ENCODE measurements at places on chromosomes 13 and 19.

DNA sequence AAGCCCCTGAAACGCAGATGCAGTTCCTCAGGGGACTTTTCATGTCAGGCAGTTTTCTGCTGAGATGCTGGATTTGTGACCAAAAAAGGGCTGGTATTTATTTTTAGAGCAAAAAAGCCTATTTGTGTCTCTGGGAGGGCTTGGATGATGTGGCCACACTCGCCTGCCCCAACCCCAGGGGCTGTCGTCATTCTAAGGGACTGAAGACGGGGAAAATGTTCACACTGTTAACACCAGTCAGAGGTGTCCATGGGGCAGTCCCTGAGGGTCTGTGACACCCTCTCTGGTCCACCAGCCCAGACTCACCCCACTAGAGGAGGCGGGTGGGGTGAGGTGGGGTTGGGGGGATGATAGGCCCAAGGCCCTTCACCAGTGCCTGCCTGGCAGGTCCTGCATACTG, 15.9 kb upstream of the EPHX3 start:
- DNase-seq = no peak

GRCh38 chr13:39273953-39274738, 235.9 kb downstream of the NHLRC3 start:
- DNase-seq = no peak

DNA sequence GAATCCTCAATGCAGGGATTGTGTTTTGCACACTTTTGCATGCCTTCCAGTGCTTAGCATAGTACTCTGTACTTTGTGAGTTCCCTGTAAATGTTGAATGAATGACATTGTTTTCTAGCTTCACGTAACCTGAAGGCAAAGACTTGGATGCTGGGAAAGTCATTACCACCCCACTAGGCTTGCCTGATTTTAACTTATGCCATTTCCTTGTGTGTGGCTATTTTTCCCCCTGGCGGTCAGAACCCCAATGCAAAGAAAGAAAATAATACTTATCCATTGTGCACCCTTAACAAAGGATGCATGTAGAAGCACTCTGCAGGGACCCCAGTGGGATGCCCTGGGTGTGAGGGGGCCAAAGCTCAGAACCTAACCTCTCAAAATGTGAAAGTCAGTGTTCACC, 1.2 kb upstream of the ENOX1 start:
- no peak for DNase-seq

DNA sequence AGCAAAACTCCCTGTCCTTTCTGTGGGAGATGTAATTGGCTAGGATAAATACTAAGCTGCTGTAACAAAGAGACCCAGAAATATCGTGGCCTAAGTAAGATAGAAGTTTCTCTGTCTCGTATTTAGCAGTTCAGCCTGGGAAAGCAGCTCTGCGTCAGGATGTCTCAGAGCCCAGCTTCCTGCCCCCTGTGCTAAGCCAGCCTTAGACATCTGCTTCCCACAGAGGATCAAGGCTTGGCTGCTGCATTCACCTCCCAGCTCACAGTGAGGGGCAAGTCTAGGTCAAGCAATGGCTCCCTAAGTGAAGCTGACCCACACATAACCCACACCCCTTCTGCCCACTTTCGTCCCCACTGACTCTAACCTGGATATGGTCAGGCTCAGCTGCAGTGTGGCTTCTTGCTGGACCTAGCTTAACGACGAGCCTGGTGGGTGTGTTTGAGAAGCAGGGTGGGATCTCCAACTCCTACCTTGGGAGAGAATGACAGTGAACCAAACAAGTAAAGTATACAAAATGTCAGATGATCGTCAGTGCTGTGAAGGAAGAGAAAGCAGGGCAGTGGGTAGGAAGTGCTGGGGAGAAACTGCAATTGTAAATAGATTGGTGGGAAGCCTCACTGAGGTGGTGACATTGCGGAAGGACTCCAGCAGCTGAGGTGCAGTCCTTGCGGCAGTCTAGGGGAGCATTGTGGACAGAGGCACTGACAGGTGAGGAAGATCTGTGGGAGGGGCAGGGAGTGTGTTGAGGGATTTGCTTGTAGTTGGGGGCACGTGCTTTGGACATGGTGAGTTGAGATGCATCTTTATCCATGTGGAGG, 82.9 kb downstream of the TNFRSF19 start:
- DNase-seq = no peak

DNA sequence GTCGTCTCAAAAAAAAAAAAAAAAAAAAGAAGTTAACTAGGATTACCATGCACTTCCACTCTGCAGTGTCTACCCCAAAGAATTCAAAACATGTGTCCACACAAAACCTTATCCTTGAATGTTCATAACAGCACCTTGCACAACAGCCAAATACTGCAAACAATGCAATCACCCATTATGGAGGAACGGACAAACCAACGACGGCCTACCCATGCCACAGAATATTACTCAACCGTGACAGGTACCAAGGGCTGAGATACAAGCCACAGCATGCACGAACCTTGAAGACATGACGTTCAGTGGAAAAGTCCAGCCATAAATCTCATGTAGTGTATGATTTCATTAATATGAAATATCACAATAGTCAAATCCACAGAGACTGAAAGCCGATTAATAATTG, 3.0 kb upstream of the SHISA7 start:
- no peak for DNase-seq

GRCh38 chr19:45115809-45116615, 23.0 kb downstream of the PPP1R37 start:
- no peak for DNase-seq

GRCh38 chr13:66348745-66349690, 881.1 kb downstream of the PCDH9 start:
- DNase-seq = no peak

GRCh38 chr19:11797491-11797890, 832 bp upstream of the ZNF491 start:
- DNase-seq = peak; percentile 67

GRCh38 chr13:37476874-37477273, 121.7 kb downstream of the POSTN start:
- DNase-seq = no peak

GRCh38 chr19:43532571-43532961, 422 bp upstream of the ZNF575 start:
- DNase-seq = no peak

DNA sequence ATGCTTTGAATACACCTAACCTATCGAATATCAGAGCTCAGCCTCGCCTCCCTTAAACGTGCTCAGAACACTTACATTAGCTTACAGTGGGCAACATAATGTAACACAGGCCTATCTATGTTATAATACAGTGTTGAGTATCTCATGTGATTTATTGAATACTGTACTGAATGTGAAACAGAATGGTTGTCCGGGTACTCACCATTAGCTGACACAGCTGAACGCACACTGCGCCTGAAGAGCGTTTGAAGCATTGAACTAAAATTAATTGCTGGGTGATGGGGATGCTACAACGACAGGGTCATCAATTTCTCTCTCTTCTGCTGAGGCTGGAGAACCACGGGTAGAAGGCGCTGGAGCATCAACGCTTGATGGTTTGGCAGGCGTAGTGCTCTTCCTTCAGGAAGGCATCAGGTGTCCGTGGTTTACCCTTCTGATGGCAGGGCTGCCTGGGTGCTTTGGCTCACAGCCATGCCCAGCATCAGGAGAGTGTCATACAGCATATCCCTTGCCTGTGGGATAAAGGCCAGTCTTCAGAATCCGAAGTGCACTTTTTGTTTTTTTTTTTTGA, 46.9 kb upstream of the UBE2L5 start:
- no peak for DNase-seq

DNA sequence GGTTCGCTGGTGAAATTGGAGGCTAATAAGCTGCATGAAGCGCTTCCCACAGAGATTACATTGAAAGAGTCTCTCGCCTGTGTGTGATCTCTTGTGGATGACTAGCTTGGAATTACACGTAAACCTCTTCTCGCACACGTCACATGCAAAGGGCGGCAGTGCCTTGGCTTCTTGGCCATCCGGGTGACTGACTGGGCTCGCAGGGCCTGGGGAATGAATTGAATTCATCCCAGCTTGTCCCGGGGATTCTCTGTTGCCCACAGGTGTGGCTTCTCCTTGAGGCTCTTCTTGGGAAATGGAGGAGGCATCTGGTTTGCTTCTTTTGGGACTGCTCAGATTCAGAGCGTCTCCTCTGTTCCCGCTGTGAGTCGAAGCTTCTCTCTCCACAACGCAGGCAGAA, 19.8 kb downstream of the ZSCAN5C start:
- DNase-seq = no peak

DNA sequence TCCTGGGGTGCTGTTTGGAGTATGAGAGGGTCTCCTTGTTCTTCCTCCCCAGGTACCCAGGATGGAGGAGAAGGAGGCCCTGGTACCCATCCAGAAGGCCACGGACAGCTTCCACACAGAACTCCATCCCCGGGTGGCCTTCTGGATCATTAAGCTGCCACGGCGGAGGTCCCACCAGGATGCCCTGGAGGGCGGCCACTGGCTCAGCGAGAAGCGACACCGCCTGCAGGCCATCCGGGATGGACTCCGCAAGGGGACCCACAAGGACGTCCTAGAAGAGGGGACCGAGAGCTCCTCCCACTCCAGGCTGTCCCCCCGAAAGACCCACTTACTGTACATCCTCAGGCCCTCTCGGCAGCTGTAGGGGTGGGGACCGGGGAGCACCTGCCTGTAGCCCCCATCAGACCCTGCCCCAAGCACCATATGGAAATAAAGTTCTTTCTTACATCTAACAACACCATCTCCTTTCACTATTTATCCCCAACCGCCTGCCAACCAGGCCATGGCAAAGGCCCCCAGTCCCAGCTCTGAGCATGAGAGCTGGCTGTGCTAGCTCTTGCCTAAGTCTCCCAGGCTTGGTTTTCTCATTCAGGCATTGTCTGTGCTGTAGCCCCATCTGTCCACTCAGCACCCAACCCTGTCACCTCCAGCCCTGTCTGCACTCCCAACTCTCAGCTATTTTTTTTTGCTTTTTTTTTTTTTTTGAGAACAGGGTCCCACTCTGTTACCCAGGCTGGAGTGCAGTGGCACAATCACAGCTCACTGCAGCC, 11.2 kb downstream of the DKKL1 start:
- DNase-seq = no peak

GRCh38 chr19:13195678-13196077, 45.5 kb downstream of the IER2 start:
- peak; percentile 75 for DNase-seq

- no peak for DNase-seq
These were observed 10.3 kb downstream of the PALM start for GRCh38 chr19:718991-719512.

- DNase-seq = no peak
These were observed 16.5 kb downstream of the NFIX start for GRCh38 chr19:13011653-13012389.

GRCh38 chr13:44131069-44131614, 242.5 kb upstream of the SERP2 start:
- DNase-seq = no peak

DNA sequence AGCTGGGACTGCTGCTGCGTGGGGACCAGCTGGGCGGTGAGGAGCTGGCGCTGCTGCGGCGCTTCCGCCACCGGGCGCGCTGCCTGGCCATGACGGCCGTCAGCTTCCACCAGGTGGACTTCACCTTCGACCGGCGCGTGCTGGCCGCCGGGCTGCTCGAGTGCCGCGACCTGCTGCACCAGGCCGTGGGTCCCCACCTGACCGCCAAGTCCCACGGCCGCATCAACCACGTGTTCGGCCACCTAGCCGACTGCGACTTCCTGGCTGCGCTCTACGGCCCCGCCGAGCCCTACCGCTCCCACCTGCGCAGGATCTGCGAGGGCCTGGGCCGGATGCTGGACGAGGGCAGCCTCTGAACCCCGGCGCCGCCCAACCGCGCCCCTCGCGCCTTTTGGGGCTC, 12.8 kb downstream of the TNFAIP8L1 start:
- DNase-seq = no peak

DNA sequence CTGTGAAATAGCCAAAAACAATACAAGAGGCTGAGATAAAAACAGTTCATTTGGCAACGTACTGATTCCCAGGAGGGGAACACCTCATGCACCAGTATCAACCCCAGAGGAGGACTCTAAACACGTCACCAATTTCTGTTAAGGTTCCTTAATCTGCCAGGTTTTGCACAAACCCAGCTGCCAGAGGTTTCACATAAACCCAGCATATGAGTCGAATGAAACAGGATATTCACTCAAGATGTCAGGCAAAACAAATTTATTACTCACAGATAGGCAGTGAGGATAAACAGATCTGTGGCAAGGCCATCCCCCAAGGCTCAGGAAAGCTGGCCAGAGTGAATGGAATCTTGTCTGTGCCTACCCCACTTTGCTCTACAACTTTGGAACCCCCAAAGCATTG, 210.9 kb downstream of the GPC5 start:
- no peak for DNase-seq

DNA sequence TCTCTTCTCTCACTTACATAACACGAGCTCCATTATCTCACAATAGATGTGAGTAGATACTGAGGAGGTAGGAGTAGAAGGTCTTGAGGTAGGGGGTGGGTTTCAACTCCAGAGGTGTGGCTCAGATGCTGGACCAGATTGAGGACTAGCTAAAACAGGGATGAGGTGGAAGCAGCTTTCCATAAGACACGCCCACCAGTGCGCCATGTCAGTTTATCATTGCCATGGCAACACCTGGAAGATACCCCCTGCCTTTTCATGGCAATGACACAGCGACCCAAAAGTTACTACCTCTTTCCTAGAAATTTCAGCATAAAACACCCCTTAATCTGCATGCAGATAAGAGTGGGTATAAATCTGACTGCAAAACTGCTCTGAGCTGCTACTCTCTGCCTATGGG, 44.1 kb downstream of the KCTD15 start:
- no peak for DNase-seq

GRCh38 chr19:29712744-29713516, 2.1 kb downstream of the C19orf12 start:
- DNase-seq = no peak

DNA sequence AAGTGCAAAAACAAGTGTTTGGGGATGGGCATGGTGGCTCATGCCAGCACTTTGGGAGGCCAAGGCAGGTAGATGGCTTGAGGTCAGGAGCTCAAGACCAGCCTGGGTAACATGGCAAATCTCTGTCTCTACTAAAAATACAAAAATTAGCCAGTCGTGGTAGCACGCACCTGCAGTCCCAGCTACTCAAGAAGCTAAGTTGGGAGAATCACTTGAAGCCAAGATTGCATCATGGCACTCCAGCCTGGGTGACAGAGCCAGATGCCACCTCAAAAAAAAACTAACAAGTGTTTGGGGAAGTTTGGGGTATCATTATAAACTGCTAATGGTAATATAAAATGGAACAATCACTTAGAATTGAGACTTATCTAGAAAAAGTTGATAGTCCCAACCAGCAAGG, 24.6 kb downstream of the XPO4 start:
- DNase-seq = no peak

GRCh38 chr13:34681405-34681955, 260.6 kb upstream of the NBEA start:
- DNase-seq = no peak

Measured in NT2/D1 (cell line).